ENCODE measurements at places on chromosomes 4 and X. TPM values are rescaled to one million over a fixed set of nuclear protein-coding genes. Genes with fewer than 3 reads are reported as not detected.

MND1 gene
- total RNA-seq = 4.3 TPM

S100P gene
- not detected for total RNA-seq

CT45A5 gene
- not detected for total RNA-seq

BMPR1B gene
- total RNA-seq = 2.3 TPM

JCHAIN gene
- total RNA-seq = 2.6 TPM

DNA sequence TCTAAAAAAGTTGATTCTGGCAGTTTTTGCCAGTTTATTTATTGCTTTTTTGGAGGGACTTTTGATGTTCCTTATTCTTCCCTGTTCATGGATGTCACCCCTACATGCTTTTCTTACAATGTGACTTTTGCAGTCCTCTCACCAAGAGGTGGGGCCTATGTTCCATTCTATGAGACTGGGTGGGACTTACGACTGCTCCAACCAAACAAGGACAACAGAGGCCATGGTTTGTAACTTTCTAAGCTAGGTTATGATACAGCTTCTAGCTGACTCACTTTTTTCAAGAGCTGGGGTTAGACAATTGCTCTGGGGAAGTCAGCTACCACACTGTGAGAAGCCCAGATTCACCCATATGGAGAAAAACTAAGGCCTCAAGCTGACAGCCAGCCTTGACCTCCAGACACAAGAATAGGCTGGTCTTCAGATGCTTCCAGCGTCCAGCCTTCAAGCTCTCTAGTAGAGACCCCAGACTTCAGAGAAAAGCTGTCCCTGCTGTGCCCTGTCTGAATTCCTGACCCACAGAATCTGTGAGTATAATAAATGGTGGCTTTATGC, 39.5 kb downstream of the ENOPH1 start:
- DNase-seq = peak; percentile 40

DNA sequence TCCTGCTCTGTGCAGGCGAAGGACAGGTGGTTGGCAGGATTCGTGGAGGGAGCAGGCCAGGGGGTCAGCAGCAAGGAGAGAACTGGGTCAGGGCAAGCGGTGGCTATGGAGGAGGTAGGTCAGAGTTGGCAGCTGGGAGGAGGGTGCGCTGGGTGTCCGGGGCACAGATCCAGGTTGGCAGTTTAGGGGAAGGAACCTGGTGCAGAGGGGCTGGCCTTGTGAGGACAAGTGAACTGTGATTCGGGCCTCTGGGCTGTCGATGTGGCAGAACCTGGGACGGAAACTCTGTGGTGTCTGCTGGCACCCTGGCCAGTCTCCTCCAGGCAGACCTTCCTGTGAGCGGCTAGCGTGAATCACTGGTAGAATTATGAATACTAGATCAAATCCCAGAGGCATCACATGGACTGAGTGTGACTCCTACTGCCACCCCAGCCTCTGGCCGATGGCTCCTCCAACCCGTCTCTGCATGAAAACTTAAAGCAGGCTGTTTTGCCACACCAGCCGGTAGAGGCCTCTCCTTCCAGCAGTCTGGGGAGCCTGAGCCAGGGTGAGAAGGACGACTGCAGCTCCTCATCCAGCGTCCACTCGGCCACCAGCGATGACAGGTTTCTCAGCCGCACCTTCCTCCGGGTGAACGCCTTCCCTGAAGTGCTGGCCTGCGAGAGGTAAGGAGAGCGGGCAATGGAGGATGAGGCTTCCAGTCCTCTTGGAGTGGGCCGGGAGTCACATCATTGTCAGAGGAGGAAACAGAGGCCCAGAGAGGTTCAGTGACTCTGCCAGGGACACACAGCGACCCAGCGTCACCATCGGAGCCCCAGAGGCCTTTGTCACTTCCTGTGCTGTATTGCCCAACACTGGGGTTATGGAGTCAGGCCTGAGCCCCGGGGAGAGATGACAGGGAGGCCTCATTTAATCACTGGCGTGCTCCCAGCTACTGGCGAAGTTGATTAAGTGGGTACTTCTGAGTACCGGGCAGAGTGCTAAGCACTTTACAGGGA, 20.3 kb downstream of the EVC start:
- DNase-seq = no peak

GRCh38 chr4:15451866-15452765, 17.6 kb upstream of the CC2D2A start:
- peak; percentile 89 for DNase-seq

DNA sequence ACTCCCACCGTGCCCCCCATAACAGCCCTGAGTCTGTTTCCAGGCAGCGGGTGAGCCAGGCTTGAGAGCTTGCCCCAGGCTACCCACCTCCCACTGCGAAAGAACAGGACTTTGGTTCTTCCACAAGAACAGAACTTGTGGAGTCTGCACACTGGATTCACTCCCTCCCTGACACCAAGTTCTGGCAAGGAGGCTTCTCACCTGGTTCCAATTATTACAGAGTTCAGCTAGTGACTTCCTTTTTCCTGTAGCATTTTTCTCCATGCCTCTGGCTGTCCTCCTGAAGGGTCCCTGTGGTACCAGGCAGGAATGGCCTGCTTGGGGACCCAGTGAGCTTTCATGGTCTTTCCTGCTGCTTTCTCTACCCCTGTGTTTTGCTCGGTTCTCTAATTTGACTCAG, 208.6 kb upstream of the SFRP2 start:
- no peak for DNase-seq

DNA sequence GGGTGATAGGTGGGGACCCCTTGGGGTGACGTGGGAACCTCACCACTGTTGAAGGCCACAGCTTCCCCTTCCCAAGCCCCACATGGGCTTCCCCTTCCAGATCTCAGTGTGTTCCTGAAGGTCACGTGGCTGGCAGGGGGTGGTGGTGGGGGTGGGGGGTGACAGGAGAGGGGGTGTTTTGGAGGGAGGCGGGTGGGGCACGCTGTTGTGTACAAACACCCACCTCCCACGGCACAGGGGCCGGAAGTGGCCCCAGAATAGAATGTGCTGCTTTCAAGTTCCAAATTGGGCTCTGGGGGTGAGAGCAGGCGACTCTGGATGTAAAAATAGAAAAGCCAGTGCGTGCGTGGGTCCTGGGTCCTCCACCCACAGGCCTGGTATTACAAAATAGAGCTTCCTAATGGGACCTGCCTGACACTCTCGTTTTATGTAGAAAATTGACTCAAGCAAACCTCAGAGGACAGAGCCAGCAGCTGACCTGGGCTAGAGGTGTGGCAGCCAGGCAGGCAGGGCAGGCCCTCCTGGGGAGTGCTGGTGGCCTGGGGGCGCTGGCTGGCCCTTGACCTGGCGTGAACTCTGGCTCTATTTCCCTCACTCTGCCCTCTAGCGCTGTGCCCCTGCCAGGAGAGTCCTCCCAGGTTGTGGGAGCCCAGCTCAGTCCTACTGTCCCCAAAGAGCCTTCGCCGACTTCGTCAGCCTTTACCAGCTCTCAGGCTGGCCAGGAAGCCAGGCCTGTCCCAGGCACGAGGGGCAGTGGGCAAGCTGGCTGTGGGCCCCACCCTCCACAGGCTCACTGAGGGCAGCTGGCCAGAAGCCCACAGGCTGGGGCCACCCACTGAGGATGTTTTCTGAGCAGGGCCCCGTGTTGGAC, 5.4 kb upstream of the SH3BP2 start:
- no peak for DNase-seq

DNA sequence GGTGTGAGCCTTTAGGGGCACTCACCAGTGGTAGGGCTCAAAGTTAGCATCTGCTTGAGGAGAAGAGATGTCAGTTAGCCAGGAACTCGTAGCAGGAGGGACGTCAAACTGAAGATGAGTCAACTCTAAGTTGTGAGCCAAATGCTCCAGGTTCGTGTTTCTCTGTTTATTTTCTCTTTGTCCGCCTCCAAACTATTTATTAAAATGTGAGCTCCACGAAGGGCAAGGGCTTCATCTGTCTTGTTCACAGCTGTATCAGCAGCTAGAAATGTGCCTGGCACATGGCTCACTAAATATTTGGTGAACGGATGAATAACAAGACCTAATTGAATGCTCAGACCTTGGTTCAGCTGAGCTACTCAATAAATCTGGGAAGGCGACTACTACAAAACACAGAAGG, 248.9 kb downstream of the BCOR start:
- peak; percentile 73 for DNase-seq

DNA sequence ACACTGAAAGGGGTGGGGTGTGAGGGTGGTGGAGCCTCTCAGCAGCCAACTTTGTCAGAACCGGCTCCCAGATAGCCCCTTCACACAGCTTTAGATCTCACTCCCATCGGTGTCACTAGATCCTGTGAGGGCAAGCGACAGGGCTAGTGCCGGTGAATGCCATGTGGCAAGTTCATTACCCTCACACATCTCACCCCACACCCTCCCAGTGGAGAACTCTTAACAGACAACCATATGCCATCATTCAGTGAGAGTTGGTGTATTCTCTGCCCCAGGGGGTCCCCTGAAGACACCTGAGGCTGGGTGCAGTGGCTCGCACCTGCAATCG, 15.3 kb downstream of the SEPTIN6 start:
- DNase-seq = no peak

DNA sequence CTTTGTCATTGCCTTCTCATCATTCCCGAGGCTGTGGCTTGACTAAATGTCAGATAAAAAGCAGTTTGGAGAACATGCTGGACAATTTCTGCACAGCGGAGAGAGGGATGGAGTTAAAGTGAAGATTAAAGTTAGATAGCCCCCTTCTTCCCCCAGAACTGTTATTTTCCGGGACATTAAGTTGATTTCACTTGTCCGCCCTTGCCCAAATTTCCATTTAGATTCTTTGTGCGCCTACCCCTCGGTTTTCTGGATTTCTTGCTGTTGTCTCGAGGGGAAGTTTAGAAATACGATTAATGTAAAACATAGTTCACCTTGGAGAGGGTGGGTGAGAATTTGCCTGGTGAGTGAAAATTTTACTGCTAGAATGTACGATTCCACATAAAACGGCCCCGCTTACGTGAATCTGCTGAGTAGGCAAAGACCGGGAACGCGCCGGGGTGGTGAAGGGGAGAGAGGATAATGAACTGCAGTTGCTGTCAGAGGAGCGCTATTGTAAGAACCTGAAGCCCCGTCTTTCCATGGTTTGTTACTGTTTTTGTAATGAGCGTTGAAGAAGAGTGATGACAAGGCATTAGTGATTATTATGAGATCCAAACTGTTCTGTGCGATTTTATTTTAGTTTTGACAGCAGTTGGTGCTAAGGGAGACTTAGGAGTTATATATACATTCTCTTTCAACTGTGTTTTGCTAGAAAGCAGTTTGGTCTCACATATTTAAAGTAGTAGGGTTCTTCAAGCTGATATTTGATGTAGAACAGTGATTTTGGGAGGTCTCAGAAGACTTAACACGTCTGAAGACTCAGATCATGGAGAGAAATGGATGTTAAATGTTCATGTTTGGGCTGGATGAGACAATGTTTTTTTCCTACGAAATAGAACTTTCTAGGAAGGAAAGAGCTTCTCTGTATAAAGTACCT, 73.0 kb downstream of the AFF1 start:
- peak; percentile 74 for DNase-seq

DNA sequence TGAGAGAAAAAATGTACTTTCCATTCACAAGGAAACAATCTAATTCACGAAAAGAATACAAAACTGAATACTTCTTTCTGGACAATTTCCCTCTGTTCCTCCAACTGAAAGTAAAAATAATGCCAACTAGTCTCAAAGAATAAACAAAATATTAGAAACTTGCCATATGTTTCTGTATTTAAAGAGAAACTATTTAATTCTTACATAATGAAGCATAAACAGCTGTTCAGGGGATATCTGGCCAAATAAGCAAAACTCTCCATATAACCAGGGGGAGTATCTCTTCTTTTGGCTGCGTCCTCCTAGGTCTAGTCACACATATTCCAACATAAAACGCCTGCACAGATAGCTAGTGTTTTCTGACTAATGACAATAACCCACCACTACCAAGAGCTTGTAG, 805 bp downstream of the GATB start:
- DNase-seq = no peak

DNA sequence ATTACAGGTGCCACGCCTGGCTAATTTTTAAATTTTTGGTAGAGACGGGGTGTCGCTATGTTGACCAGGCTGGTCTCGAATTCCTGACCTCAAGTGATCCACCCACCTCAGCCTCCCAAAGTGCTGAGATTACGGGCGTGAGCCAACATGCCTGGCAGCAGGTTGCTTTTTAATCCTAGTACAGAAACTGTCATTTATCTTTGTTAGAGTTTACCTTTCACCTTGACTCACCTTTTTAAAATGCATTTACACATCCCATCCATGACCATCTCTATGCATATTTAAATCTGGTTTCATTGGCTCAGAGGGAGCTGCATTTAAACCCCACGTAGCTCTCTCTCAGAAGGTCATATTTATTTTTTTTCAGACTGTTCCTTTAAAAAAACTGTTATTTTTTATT, 31.9 kb downstream of the SLC16A2 start:
- no peak for DNase-seq

DNA sequence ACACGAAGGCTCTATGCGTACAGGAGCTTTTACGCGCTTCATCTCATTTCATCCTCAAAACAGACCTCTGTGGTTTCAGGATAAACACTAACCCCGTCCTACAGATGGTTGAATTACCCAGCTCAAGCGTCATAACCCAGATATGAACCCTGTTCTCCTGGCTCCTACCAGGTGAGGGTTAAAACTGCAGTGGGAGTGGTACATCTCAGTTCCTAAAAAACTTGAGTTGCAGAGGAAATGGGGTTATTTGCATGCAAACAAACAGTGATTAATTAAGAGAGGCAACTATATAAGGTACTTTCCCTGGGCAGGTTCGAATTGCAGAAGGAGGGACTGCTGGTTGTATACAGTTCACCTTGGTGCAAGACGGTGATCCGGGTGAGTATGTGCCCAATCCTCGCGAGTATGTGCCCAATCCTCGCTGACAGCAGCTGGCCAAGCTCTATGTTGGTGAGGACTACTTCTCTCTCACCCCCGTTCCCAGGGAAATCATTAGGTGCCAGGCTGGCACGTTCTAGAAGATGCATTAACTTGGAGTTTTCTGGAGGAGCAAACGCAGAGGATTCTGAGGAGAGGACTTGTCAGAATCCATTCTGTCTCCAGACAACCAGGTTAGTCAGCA, 72.6 kb downstream of the FHDC1 start:
- DNase-seq = no peak

DNA sequence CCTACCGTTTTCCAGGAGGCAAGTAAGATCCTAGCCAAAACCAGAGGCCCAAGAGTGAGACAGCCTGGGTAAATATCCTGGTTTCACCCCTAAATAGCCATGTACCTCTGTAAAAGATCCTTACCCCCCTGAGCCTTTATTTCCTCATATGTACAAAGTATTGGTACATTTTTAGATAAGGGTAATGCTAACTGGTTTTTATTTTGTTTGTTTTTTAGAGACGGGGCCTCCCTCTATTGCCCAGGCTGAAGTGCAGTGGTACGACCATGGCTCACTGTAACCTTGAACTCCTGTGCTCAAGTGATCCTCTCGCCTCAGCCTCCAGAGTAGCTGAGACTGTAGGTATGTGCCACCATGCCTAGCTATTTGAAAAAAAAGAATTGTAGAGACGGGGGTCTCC, 29.4 kb downstream of the SERPINA7 start:
- no peak for DNase-seq

- peak; percentile 70 for DNase-seq
These were observed 21.1 kb downstream of the RBM10 start for GRCh38 chrX:47166126-47166525.

Data from fibroblast of villous mesenchyme (primary cell).